Cortex of kidney (tissue), 1 donor: ENCODE measurements at places on chromosomes 2 and 18.

GRCh38 chr2:1658394-1659151 lies 85.7 kb downstream of the PXDN start:
- DNase-seq = no peak

DNA sequence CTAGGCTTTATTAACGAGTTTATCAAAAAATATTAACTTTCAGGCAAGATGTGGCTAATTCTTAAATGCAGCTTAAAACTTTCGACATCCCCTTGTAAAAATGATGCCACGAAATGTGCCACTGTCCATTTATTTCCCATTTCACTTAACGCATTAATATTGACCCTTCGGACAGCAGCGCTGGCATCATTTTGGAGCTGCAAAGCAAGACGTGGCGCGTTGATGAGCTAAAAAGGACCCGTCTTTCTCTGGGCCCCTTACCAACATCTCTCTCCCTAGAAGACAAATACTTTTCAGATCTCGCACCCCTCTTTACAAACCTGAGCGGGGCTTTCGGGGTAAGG lies 367.9 kb downstream of the MTX2 start:
- DNase-seq = no peak

DNA sequence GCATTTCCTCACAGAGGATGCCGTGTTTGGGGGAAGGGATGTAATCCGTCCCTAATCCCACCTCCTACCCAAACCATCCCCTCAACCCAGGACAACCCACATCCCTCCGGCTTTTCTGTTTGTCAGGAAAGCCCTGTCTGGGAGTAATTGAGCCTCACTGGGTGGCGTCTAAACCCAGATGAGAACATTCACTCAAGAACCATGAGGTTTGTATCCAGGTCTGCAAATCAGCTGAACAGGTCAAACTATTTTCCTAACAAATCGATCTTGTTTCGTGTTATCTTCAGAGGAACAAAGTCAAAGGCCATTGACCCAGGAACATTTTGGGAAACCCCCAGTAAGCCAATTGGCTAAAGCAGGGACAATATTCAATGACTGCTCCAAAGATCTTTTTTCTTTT lies 25.7 kb downstream of the CYP27C1 start:
- DNase-seq = no peak

DNA sequence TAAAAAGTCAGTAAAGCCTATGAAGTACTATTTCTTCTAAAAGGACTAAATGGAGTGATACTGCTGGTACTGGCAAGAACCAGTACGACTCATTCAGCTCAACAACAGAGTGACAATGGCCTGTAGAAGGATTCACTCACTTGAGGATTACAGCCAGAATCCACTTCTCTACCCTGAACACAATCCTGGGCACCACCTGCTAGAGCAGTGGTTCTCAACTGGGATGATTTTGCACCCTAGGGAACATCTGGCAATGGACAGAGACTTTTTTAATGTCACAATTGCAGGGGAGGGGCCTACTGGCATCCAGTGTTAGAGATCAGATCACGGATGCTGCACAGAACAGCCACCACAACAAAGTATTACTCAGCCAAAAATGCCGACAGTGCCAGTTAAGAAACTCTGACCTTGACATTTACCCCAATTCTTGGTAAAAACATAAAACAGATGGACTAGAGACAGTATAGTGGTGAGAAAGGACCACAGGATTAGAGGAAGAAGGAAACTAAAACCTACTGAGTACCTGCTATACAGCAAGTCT lies 5.0 kb downstream of the SPIRE1 start:
- DNase-seq = no peak

GRCh38 chr2:15155959-15156574 lies 405.1 kb downstream of the NBAS start:
- no peak for DNase-seq

DNA sequence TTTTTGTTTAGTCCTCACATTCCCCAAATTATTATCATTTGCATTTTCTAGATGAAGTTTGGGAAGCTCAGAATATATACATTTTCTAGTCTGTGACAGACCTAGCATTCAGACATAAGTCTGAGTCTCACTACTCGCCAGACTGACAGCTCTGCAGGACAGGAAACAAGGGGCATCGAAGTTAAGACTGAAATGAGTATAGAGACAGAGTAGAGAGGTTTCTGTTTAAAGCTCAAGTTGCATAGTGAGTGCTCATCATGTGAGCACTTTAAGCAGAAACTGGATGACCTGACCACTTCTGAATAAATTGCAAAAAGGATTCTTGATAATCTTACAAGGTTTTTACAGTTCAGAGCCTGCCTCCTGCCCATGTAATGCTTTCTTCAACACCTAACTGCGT lies 1.1 kb downstream of the HADHB start:
- DNase-seq = no peak

DNA sequence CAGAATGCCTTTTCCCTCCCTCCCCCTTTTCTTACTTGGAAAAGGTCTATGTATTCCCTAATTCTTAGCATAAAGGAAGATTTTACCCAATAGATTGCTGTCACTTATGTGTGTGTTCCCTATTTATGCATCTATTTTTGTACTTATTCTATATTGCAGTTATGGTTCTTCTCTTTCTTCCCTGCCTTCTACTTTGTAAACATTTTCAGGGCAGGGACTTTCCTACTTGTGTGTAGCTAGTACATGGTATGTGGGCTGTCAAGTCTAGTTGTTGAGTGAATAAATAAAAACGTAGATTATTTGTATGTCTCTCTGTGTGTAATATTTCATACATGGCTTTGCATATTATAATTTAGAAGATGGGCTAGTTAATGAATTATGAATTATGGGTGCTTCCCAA lies 45.3 kb downstream of the PSMD14 start:
- no peak for DNase-seq

- no peak for DNase-seq
Measured at GRCh38 chr2:161570424-161571050, 53.7 kb upstream of the SLC4A10 start.

- no peak for DNase-seq
Measured at GRCh38 chr2:200743042-200743676, 68.6 kb upstream of the BZW1 start.

DNA sequence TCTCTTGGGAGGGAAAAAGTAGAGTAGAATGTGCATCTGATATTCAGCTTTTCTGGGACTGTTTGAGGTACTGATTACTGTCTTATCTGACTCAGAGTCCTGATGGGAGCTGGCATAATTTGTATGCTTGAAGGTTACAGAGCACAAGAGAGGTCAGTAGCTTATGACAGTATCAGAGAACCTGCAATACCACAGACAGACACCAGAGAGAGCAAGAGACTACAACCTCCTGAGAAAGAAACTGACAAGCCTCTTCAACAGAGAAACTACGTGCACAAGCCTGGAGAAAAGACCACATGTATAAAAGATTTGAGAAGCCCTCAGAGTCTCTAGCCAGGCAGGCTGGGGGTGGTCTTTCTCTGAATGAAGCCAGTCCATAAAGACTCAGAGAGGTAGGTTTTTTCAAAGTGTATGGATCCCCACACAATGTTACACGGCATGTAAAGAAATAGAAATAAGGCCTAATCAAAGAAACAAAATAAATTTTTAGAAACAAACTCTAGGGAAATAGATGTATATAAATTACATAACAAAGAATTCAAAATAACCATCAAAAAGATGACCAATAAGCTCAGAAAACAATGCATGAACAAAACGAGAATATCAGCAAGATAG lies 568.3 kb downstream of the LRRTM4 start:
- DNase-seq = no peak

DNA sequence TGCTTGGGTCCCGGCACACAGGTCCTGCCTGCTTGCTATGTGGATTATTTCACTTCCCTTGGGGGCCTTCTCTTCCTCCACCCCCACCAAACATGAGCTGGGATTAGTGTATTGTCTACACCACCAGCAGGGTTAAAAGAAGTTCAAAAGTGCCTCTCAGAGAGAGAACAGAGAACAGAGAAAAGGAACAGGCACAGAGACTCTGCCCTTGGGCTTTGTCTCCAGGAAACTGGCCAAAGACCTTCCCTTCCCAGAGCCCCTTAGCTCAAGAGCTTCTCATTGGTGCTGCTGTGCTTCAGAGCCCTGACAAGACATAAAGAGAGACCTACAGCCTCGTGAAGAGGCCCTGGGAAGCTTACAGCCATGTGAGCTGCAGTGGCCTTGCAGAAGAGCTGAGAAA lies 7.1 kb upstream of the FIGLA start:
- no peak for DNase-seq

- DNase-seq = no peak
Measured at GRCh38 chr18:75454022-75454795, 26.7 kb upstream of the SMIM21 start.

- DNase-seq = no peak
Measured at GRCh38 chr2:21372654-21373053, 248.9 kb downstream of the TDRD15 start.

GRCh38 chr18:45413180-45413836 lies 202.0 kb upstream of the SLC14A2 start:
- no peak for DNase-seq

GRCh38 chr2:210226223-210226622 lies 976 bp upstream of the ACADL start:
- no peak for DNase-seq

DNA sequence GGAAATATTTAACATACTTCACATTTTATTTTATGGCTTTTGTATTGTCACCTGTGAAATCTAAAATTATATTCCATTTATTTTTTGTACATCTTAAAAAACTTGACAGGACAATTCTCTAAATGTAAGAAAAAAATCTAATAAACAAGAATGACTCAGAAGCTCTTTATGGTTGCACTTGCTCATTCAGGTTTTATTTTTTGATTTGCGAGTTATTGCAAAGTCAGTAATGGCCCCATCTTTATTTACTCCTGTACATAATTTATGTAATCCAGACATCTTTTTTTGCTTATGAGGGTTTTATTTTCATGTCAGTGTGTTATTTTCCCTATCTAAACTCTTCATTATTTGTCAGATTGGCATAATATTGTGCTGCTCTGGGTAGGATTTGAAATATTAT lies 145.1 kb downstream of the MBD5 start:
- DNase-seq = no peak

DNA sequence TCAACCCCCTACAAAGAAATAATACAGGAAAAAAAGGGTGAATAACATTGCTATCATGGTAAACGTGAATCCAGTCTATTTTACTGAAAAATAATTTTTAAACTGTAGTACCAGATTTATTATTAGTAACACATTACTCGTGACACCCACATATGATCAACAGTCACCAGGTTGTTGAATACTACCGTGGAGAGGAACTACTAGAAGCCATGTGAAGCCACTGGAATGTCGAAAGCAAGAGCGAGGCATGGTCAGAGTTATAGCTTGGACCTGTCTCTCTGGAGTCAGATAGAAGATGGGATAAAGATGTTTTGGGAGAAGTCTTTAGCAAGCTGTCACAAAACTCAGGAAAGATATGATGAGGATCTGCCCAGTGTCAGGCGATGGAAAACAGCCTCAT lies 63.2 kb upstream of the EPB41L3 start:
- DNase-seq = no peak

DNA sequence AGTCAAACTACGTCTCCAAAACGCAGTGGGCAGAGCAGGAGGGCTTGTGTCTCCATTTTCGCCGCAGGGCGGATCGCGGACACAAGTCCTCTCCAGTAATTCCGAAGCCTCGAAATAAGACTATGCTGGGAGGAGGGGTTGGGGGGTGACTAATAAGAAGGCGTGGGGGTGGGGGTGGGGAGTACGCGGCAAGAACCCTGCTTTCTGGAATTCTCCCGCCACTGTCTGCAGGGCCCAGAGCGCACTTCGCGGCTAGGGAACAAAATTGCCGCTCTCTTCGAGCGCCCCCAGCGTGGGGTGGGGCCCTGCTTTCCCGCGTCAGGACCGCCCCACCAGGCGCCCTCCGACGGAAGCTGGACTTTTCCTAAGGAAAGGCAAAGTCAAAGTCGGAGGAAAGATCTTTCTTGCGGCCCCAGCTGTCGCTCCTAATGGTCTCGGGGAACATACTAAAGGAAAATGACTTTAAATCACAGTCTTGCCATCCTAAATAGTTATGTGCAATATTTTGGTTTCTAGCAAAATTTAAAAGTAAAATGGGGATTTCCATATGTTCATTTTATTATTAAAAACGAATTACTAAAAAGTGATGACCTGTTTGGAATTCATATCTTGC lies 11.9 kb downstream of the NR4A2 start:
- DNase-seq = no peak

- no peak for DNase-seq
Measured at GRCh38 chr18:28606686-28607085, 429.8 kb upstream of the CDH2 start.

DNA sequence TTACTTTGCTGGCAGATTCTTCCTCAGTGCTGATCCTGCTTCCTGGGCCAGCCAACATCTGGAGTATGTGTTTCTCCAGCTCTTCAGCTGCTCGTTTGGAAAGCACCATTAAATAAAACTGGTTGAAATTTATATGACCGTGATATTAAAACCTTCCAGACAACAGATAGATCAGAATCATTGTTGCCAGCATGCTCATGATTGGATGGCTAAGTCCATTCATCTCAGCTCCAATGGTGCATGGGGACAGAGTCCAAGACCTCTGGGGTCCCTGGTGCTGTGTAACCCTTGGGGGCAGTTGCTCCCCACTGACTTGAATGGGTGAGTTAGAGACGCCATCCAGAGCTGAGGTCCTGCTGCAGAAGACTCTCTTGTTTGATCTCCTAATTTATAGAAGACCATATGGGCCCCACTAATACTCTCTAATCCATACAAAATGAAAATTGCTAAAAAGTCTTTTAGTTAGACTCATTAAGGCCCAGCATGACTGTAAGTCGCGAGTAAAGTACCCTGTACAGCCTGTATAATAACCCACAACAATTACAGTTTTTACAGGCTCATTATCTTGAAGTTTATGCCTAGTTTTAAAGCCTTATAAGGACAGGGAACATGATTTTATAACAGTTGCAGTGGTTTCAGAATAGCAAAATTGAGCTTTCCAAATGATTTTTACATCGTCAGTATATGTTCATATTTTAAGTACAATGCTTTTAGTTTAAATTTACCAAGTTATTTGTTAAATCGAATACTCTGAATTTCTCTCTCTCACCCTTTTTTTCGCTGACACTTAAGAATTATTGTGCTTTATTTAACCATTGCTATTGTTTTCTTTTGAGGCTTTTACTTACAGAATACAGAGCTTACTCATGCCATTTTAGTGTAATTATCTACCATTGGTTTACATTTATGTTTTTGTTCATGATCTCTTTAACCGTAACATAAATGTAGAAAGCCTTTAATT lies 60.0 kb downstream of the CABLES1 start:
- DNase-seq = no peak

DNA sequence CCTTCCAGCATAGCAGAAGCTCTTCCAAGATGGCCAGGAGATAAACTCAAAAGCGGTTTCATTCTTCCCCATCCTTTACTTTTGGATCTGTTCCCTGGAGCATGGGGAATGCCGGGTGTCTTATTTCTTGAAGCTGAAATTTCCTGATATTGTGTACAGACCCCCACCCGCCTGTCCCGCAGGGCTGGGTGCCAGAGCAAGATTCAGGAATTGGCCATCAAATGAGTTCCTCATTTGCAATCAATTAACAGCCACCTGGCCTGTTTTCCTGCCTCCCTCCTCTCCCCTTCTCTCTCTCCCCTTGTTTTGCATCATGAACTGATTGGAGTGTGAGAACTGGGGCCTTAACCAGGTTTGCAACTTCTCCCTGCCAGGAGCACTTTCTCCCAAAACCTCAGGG lies 202.1 kb downstream of the SH3RF3 start:
- DNase-seq = no peak
